ENCODE measurements at places on chromosomes 5 and 9.

- no peak for DNase-seq
Measured at GRCh38 chr5:148815086-148815485, 11.3 kb upstream of the ADRB2 start.

- peak; percentile 35 for DNase-seq
Measured at GRCh38 chr9:93116072-93116961, 17.7 kb downstream of the NINJ1 start.

DNA sequence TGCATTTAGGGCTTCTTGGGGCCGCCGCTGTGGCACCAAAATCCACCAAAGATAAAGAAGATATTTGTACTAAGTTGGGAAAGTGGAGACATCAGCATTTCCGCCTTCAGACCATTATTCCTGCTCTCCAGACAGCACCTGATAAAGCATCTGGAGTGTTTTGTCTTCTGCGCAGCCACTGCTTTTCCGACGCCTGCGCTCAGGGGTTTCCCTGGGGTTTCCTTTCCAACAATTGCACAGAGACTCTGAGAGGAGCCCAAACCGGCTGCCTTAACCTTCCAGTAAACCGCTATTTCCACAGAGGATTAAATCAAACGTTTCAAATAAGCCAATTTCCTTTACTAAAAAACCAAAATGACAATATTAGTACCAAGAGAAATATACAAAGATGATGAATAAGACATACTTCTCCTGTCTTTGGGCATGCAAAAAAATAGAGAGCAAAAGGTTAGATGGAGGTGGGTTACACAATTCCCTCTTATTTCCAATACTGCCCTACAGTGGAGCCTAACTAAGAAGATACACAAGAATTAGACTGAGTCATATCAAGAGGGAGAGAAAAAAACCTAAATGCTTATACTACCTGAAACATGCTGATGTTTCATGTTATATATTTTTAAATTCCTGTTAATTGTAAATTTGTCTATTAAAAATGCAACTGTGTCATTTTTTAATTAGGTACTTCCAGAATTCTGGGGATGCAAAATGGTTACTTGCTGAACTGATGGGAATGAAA is 98.4 kb downstream of the MAPKAP1 start:
- DNase-seq = no peak

DNA sequence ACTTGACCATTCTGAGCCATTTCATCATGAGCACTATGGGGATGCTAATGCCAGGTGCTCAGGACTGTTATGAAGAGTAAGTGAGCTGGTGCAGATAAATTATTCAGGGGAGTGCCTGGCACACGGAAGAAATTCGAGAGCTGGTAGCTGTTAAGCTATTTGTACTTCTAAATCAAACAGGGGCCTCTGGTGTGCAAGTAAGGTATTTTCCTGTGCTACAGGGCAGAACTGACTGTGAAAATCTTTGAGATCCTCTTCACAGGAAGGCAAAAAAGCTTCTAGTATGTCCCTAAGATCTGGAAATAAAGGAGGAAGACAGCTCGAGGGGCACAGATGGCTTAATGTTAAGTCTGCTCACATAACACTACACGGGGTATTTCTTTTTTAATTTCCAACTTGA is 106.3 kb upstream of the SPOCK1 start:
- DNase-seq = no peak

DNA sequence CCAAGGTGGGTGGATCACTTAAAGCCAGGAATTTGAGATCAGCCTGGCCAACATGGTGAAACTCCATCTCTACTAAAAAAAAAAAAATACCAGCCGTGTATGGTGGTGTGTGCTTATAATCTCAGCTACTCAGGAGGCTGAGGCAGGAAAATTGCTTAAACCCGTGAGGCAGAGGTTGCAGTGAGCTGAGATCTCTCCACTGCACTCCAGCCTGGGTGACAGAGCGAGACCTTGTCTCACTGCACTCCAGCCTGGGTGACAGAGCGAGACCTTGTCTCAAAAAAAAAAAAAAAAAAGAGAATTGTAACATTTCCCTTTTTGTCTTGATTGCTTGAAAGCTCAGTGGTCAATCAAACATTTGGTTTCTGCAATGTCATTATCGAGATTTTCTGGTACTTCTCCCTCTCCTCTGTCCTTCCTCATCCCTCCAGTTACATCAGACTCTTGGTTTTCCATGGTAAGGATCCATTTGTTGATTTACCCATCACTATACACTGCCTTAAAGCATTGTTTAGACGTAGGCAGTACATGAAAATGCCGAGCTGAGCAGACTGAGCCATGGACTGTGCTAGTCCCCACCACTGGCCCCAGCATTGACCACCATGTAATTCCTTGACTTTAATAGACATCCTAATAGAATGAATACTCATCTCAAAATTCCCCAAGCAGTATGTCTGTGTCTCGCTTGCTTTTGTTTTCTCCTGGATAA is 11.5 kb upstream of the AIF1L start:
- DNase-seq = no peak

DNA sequence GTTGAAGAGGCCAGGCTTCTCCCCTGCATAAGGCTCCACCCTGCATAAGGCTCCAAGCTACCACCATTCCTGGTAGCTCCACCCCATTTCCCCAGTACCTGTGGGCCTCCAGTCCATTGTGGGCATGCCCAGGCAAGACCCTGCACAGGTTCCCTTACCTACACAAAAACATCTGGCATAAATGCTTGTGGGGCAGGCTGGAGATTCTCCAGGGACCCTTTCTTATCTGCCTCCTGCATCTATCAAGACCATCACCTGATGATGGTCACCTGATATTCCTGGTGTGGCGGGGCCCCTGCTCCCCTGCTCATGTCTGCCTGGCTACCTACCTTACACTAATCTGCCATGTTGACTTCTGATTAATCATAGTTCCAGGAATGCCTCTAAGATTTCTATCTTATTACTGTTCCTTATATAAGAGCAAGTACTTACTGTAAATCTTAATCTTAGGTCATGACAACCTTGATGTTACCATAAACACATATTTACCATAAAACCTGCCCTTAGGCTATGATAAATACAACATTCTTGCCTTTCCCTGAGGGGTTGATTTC is 41.0 kb downstream of the FGD3 start:
- DNase-seq = no peak

GRCh38 chr9:14170973-14171596 is 142.9 kb downstream of the NFIB start:
- DNase-seq = no peak

GRCh38 chr9:113987526-113987925 is 90.6 kb downstream of the AMBP start:
- no peak for DNase-seq

DNA sequence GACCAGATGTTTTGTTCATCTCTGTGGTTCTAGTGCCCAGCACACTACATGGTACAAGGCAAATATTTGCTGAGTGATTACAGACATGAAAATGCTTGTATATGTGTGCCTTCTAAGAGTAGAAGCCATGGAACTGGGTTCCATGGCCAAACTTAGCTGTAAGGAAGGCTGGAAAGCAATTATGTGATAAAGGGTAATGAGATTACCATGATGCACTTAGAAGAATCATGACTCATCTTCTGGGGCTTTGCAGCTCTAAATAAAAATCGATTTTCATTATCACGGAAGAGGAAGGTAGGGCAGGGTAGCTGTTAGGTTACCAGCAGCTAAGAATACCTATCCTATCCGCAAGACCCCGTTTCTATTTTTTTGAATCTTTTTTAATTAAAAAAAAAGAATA is 28.0 kb downstream of the RFK start:
- no peak for DNase-seq

GRCh38 chr5:83035373-83036100 is 41.7 kb downstream of the TMEM167A start:
- peak; percentile 93 for DNase-seq

- no peak for DNase-seq
Measured at GRCh38 chr5:133824661-133825254, 143.7 kb downstream of the C5orf15 start.

GRCh38 chr9:131276094-131276888 is at the start of gene FAM78A:
TSS of gene FAM78A (minus strand) at chr9:131276510. CDS start at chr9:131276179, 331 bp downstream.
- no peak for DNase-seq

DNA sequence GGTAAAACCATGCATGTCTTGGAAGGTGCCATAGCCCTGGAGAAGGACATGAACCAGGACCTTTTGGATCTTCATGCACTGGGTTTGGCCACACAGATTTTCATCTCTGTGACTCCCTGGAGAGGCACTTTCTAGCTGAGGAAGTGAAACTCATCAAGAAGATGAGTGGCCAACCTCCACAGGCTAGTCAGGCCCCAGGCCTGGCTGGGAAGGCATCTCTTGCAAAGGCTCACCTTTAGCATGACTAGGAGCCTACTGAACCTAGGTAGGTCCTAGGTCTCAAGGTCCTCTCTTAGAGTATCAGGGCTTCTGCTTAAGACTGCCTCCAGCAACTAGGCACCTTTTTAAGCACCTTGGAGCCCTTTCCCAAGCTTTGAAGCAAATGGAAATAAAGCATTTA is 1448.7 kb upstream of the ACO1 start:
- no peak for DNase-seq

DNA sequence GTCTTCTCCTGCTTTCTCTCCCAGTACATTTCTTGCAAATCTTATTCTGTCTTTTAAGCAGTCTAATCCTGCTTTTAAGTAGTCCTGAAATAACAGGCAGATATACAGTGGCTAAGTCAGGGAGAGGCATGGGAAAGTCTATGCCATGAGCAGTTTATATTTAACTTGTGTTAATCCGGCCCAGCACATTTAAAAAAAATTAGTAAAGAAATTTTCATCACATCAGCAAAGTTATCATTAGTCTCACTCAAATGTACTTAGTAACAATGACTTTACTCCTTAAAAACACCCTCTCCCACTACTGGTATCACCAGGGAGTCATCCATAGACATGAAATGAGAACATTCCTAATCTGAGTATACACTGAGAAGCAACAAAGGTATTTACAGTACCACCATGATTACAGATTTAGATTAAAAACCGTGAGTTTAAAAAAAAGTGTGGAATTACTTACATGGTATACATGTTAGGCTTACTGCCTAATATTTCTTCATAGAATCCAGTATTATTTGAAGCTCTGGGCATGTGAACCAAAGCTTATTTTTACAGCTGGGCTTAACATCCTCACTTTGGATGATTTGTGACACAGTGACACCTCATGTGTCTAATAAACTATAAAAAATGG is 75.9 kb upstream of the DAB2 start:
- DNase-seq = no peak

DNA sequence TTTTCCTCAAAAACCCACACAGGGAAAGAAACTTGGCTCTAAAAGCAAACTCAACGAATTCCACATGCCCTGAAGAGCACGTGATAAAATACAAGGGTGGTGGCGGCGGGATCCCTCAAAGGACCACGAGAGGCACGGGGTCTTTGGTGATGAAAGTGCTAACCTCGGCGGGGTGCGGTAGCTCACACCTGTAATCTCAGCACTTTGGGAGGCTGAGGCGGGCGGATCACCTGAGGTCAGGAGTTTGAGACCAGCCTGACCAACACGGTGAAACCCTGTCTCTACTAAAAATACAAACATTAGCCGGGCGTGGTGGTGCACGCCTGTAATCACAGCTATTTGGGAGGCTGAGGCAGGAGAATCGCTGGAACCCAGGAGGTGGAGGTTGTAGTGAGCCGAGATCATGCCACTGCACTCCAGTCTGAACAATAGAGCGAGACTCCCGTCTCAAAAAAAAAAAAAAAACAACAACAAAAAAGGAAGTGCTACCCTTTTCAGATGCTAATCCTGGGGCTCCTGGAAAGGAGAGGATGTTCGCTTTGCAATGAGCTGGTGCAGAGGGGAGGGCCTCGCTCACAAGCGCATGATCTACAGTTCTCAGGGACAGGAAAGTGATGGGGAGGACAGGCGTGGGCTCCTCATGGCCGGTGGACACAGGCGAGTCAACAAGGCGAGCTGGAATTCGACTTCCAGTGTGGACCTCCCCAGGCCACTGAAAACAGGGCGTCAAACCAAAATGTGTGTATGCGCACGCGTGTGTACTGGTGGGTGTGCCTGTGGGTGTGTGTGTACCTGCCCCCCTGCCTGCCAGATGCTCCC is 54.1 kb downstream of the USP20 start:
- no peak for DNase-seq

DNA sequence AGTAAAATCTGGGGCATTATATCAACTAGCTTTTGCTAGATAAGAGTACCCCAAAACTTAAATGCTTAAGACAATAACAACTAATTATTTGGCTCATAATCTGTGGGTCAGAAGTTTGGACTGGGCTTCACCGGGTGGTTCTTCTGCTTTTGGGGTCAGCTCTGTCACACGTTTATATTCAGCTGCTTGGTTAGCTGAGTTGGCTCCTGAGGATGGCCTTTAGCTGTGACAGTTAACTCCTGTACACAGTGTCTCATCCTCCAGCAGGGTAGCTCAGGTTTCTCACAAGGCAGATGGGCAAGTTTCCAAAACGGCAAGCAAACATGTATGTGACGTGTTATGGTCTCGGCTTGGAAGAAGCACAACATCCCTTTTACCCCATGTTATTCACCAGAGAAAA is 488.2 kb downstream of the TLE4 start:
- no peak for DNase-seq

GRCh38 chr9:136655536-136656182 is 7.1 kb upstream of the EGFL7 start:
- no peak for DNase-seq

DNA sequence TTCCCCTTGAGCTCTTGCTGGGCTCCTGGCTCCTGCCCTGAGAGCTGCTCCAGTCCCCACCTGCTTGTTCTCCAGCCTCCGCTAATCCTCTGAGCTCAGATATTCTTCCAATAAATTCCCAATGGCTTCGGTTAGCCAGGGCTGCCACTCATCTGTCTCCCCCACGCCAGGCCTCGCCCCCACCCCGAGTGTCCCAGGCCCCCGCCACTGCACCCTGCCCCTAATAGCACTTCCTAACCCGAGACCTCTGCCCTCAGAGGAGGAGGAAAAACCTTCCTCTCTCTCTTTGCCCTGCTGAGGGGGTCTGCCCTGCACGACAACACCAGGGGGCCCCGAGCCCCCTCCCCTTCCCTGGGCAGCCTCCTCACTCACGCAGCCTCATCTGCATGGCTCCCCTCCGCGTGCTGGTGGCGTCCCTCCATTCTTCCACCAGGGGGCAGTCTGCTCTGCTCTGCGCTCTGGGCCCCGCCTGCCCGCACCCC is 5.4 kb upstream of the LCN15 start:
- DNase-seq = no peak
